ENCODE measurements at places on chromosomes 6 and 20. TPM values are rescaled to one million over a fixed set of nuclear protein-coding genes. Genes with fewer than 3 reads are reported as not detected.

DNA sequence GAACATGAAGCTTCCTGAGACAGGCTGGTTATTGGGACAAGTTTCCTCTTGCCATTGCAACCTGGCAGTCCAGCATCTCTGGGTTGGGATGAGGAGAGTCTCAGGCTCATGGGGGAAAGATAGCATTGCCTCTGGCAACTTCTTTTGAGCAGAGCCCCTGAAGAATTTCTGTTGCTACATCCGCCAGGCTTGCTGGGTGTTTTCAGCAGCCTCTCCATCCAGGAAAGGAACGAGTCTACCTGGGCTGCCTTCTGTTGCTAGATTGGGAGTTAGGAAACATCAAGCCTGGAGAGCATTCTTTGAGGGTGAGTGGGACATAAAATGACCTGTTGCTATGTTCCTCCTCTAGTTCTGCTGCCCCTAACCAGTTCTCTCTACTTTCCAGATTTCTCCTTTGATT lies 313.5 kb downstream of the RFPL4B start:
- DNase-seq: no peak

GRCh38 chr6:137493218-137494038 lies 766 bp downstream of the OLIG3 start:
- DNase-seq: no peak

The GJA10 gene
- total RNA-seq: not detected

DNA sequence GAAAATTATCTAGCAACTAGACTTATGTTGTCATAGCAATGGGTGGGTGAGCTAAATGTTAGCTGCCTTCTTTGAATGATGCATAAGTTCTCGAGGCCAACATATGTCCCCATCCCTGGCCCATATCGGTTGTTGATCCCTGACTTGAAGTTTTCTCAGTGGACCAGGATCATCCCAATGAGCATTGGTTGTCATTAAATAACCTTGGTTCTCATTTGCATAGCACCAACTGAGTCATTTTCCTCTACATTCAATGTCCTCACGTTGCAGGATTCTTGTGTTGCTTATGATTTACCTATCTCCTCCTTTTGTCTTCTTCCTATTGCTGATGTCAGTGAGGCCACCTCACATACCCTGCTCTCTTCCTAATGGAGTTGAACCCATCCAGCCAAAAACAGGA lies 12.1 kb upstream of the AHCY start:
- no peak for DNase-seq

GRCh38 chr6:129767776-129768485 lies 58.0 kb upstream of the ARHGAP18 start:
- DNase-seq: no peak

GRCh38 chr6:1110941-1111349 lies 201.0 kb upstream of the FOXQ1 start:
- no peak for DNase-seq

- DNase-seq: peak; percentile 37
These were observed 100.9 kb upstream of the IYD start for GRCh38 chr6:150267686-150268561.

The RAET1L gene
- not detected for total RNA-seq

The ECT2L gene
- under 0.01 TPM for total RNA-seq

The C6orf163 gene
- total RNA-seq: 3.9 TPM

DNA sequence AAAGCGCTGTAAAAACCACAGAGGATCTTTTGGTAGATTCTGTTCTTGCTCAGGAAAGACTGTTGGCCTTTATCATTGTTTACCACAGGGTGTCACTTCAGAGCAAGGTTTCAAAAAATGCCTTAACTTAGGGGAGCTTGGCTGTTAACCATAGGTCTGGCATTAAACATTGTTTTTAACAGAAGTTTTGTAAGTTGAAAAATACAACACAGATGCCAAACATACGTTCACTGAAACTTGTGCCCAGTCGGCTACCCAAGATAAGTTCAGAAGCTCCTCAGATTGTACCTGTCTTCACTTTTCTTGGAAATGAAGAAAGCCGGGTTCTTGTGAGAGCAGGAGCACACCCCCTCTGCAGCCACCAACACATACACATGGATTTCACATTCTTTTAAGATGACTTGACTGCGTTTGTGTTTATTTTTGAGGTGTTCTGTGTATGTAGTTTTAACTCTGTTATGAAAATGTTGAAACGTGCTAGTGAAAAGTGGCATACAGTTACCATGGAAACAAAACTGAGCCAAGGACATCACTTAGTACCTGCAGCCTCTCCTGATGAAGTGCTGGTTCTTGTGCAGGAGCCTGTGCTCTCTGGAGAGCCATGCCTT lies 64.9 kb downstream of the SYCP2L start:
- peak; percentile 71 for DNase-seq

DNA sequence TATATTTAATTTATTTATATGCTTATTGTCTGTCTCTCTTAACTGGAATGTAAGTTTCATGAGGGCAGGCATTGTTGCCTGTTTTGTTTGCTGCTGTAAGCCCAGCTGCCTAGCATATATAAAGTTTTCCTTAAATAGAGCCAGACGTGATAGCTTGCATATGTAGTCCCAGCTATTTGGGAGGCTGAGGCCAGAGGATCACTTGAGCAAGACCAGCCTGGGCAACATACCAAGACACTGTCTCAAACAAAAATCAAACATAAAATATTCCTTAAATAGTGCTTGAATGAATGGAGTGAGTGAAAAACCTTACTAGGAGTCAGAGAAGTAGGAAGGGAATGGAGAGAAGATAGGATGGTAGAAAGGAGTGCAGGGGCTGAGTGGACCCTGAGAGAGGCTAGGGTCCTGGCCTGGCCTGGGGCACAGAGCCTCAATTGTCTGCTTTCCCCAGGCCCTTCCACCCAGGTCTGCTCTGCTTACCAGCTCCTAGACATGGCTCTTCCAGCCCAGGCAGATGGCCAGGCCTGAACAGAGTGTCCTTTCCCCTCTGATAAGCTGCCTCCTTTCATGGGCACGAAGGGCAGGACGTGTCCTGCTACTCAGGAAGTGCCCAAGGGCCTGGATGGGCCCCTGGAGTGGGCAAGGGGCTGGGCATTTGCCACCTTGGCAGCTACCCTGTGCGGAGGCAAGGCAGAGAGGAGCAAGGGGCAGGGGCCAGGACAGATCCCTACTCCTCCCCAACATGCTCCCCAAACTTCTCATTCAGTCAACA lies 17.7 kb upstream of the BAK1 start:
- DNase-seq: peak; percentile 52

DNA sequence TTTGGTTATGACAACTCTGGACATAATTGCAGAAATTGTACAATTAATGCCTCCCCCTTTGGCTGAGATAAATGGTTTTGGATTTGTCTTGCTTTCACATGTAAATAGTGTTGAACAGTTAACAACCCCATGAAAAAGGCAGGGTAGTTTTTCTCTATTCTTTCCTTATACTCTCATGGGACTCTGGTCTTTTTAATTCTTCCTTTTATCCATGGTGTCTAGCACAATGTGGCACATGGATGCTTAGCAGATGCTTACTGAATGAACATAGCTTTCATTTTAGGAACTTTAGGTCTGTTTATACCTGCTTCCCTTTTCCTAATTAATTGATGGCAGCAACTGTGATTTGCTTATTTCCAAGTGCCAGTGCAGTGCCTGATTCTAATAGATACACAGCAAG lies 75.6 kb downstream of the NCOA3 start:
- no peak for DNase-seq

DNA sequence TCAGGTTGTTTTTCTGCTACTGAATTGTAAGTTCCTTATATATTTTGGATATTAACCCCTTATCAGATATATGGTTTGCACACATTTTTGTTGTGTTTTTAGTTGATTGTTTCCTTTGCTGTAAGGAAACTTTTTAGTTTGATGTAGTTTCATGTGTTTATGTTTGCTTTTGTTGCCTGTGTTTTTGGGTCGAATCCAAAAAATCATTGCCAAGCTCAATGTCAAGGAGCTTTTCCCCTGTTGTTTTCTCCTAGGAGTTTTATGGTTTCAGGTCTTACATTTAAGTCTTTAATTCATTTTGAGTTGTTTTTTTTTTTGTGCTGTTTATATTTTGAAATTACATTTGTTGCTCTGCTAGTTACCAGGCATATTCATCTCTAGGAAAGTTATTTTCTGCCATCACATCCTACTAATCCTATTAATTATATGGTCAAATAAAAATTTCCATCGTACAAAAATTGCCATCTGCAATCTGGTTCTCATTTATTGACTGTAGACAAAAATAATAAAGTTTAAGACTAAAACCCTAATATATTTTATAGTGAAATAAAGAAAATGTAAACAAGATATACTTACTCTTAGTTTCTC lies 103.8 kb upstream of the FAM184A start:
- DNase-seq: no peak

GRCh38 chr6:22970004-22970403 lies 400.6 kb downstream of the HDGFL1 start:
- no peak for DNase-seq

The KCNS1 gene
- not detected for total RNA-seq

DNA sequence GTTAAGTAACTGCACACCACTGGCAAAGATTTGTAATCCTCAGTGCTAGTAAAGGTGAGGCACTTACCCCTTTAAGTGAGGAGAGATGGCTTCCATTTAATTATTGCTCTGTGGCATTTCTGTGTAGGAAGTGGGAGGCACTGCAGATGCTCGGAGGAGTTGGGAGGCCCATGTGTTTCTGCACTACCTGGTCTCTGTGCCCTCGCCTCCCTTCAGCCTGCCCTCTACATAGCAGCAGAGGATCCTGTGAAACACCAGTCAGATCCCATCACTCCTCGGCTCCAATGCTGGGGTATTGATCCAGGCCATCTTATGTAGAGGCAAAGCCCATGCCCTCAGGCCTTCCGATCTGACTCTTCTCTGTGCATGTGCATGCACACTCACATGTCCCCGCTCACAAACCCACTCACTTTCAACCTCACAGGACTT lies 67.0 kb downstream of the SLX4IP start:
- no peak for DNase-seq

GRCh38 chr20:8043687-8044282 lies 24.2 kb upstream of the TMX4 start:
- DNase-seq: peak; percentile 80

The MUC22 gene
- total RNA-seq: not detected

GRCh38 chr6:118783931-118784550 lies 109.9 kb upstream of the ASF1A start:
- no peak for DNase-seq

DNA sequence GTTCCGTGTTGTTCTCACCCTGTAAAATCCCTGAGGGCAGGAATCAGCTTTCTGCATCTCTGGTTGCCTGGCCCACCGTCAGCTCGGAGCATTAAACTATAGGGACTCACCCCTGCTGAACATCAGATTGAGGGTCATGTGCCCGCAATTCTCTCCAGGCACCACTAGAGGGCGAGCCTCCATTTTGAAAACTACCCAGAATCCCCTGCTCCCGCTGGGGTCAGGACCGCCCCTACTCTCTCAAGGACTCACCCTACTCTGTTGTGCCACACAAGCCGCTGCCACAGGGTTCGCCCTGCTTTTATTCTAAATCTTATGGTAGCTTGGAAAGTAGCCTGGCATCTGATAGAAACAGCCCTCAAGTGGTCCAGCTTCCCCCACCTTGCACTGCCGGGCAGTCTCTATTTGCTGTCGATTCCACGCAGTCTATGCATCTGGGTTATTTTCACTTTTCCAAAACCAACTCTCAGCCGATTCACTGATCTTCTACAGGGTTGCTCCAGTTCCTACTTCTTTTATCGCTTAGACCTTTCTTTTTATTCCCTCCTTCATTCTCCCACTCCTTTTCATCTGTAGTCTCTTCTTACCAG lies 244.1 kb upstream of the QKI start:
- no peak for DNase-seq

GRCh38 chr6:75268121-75268987 lies 16.2 kb downstream of the TMEM30A start:
- no peak for DNase-seq

GRCh38 chr6:135296715-135297114 lies 115.6 kb downstream of the MYB start:
- DNase-seq: no peak

DNA sequence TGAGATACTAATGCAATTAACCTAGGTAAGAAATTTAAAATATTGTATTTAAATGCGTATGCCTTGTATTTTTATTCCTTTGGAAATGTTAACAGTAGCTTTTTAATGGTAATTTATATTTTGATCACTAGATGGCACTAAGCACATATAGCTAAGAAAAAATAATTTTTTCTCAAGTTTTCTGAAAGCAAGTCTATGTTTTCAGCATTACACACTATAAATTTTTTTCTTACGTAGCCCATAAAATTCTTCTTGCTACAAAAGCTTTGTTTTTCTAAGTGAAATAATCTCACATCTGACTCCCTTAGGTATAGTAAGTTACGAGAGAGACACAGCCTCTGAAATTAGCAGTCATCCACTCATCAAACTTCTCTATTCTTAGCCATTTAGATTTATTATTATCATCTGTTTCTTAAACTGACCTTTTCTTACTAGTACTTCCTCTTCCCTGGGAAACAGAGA lies 35.7 kb downstream of the TSPYL4 start:
- peak; percentile 47 for DNase-seq

The PSORS1C1 gene
- 7.0 TPM for total RNA-seq

The TNFAIP3 gene
- 7.0 TPM for total RNA-seq

DNA sequence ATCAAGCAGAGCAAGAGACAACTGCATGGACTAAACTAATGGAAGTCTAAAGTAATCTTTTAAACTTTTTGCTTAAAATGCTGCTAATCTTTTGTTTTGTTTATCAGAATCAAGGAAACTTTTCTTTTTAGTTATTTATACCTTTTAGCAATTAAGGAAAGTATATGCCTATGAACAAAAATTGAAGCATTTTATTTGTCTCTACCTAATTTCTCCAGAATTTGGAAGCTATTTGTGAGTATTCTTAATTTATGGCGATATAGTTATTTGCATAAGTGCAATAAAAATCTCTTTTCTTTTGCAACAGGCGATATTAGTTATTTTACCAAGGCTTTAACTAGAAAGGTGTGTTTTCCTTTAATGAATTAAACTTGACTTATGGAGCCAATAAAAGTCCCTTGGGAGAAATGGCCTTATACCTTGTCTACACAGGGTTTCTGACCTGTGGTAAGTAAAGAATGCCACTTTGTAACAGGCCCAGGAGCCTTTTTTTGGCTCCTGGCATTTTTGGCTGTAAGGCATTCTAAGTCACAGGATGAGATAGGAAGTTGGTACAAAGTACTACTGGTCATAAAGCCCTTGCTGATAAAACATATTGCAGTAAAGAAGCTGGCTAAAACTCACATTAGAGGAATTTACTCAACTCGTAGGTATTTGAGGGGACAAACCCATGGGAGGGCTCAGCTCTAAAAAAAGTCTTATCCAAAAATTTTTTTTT lies 37.2 kb downstream of the TMEM14A start:
- DNase-seq: no peak

The C20orf96 gene
- 0.98 TPM for total RNA-seq

The PBOV1 gene
- not detected for total RNA-seq

- DNase-seq: peak; percentile 42
These were observed at the start of gene RSPO3 for GRCh38 chr6:127118298-127119101. TSS of gene RSPO3 (plus strand) at chr6:127118671. CDS start at chr6:127119193, 522 bp downstream.
